Mucosa of descending colon (tissue), 3 donors: ENCODE measurements at places on chromosomes 2 and 18.

DNA sequence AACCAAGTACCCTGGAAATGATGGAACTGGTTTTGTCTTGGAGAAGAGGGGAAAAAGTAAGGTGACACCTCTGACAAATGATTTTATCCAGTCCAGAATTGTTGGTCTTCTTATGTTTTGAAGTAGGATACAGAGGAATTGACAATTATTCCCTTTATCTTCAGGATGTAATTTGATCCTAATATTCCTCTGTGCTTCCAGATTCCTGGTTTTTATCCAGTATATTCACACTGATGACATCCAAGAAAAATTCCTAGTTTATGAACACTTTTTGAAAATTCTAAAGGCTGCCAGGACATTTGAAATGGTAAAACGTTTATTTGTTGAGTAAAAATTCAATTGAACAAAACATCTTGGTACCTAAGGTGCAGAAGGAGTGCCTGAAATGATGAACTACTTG, 22.2 kb upstream of the ETAA1 start:
- DNase-seq = no peak

DNA sequence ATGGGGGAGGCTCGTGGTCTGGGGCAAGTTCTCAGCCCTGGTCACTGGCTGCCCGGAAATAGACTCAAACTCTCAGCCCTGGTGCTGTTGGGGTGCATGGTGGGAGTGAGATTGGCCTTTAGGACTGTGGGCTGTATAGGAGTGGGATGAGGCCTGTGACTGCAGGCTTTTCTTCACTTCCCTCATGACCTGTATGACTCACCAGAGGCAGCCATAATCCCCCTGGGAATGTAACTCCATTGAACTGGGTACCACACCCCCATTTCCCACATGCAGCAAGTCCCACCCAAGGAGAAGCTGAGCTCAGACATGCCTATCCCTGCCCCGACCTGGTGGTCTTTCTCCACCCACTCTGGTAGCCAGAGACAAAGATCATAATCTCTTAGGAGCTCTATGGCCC, 177.7 kb upstream of the OSR1 start:
- DNase-seq = no peak

DNA sequence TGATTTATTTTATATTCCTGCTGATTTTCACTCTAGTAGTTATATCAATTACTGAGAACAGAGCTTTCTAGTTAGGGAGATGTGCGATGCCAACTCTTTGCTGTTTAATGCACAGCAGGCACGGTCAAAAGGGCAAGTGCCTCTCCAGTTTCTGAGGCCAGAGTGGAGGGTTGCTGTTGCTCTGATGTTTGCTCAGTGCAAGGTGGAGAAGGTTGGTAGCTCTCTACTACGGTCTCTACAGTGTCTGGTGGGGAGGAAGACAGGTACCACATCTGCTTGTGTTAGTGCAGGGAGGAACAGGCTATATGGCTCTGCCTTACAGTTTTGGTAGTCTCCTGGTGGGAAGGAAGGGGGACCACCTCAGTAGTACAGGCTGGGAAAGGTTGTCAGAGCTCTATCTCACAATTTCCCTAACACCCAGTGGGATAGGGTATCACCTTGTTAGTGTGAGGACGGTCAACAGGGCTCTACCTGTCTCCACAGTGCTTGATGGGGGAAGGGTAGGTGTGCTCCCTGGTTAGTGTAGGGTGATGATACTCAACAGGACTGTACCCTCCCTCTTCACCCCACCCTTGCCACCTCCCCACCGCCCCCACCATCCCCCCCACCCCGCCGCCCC, 85.9 kb downstream of the FANCL start:
- DNase-seq = no peak

DNA sequence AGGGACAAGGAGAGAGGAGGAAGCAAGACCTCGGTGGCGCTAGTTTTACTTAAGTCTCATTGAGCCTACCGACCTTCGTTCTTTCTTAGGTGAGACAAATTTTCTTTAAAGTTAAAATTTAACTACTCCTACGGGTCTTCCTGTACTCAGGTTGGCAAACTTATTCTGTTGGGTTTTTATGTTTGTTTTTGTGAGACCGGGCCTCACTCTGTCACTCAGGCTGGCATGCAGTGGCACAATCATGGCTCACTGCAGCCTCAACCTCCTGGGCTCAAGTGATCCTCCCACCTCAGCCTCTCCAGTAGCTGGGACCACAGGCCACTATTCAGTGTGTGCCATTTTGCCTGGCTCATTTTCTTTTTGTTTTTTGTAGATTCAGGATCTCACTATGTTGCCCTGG, 189.0 kb downstream of the TNS1 start:
- DNase-seq = no peak

DNA sequence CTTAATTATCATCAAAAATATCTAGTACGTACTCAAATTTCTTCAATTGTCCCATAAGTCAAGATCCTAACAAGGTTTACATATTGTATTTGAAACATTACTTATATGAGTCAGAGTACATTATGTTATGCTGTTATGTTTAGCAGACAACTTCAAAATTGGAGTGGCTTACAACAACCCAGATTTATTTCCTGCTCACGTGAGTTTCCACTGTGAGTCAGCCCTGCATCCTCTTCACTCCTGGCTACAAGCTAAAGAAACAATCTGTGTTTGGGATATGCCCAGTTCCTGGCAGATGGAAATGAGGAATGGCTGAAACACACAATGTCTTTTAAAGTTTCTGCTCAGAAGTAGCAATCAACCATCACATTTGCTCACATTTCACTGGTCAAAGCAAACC, 31.5 kb upstream of the TANC1 start:
- DNase-seq = no peak

DNA sequence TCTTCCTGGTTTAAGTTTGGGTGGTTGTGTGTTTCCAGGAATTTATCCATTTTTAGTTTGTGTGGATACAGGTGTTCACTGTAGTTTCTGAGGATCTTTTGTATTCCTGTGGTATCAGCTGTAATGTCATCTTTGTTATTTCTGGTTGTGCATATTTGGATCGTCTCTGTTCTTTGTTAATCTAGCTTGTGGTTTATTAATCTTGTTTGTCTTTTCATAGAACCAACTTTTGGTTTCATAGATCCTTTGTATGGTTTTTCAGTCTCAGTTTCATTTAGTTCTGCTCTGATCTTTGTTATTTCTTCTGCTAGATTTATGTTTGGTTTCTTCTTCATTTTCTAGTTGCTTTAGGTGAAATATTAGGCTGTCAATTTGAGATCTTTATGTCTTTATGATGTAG, 202.4 kb upstream of the ZSWIM2 start:
- DNase-seq = no peak
